ENCODE measurements at places on chromosomes 11 and 22. TPM values are rescaled to one million over a fixed set of nuclear protein-coding genes. Genes with fewer than 3 reads are reported as not detected.

GRCh38 chr11:94795476-94796189, 27.5 kb downstream of the AMOTL1 start:
- DNase-seq, result no peak

Gene RPS13
- total RNA-seq, result 2,637 TPM

DNA sequence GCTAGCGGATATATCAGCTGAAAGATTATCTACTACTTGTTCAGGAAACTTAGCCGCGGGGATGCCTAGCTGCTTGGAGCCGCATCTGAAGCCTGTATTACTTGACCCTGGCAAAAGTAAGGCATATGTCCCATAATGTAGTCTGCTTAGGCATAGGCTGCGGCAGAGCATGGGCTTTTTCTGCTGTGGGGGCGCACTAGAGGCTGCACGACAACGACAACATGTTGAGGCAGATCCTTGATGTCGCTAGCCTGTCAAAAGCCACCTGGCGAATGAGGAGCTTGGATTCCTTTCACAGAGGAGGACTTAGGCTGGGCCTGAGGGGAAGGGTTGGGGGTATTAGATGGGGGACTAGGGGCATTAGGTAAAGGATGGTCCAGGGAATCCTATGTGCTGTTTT, 1.1 kb upstream of the OR52N2 start:
- no peak for DNase-seq

GRCh38 chr11:66749091-66749490, 20.1 kb upstream of the SPTBN2 start:
- DNase-seq, result no peak

Gene SPDYC
- not detected for total RNA-seq

- DNase-seq, result no peak
Measured at GRCh38 chr22:19214078-19214473, 35.5 kb upstream of the SLC25A1 start.

GRCh38 chr11:124294687-124295086, 19.1 kb downstream of the OR8D1 start:
- DNase-seq, result no peak

Gene GLYATL1B
- not detected for total RNA-seq

- no peak for DNase-seq
Measured at GRCh38 chr22:44411226-44412135, 86.6 kb downstream of the RTL6 start.

GRCh38 chr22:22366537-22366936, 122.0 kb downstream of the VPREB1 start:
- DNase-seq, result no peak

DNA sequence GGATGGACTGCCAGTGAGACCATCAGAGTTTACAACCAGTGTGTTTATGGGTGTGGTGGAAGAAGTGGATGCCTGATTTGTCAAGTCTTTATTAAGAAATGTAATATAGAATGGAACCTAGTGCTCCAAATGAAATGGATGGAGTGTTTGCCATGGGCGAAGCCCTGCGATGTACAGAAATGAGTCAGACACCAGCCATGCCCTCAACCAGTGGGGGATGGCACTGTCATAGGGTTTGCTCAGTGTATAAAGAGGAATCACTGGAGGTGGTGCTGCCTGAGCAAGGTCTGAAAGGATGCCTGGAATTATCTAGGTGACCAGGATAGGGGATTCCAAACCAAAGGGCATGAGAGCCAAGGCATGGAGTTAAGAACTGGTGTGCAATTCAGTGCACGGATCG, 120.9 kb upstream of the MTNR1B start:
- no peak for DNase-seq

- no peak for DNase-seq
Measured at GRCh38 chr22:48076008-48076407, 1313.6 kb downstream of the TBC1D22A start.

GRCh38 chr11:11701070-11701469, 79.3 kb upstream of the GALNT18 start:
- DNase-seq, result peak; percentile 52

GRCh38 chr11:120708511-120709183, 197.1 kb downstream of the GRIK4 start:
- DNase-seq, result no peak

- no peak for DNase-seq
Measured at GRCh38 chr11:18063862-18064434, 17.9 kb upstream of the TPH1 start.

Gene OR52E8
- total RNA-seq, result not detected

GRCh38 chr11:72813740-72814285, 398 bp upstream of the ATG16L2 start:
- DNase-seq, result no peak

Gene PHF21B
- 0.66 TPM for total RNA-seq
